GM04503 (cell line): ENCODE measurements at places on chromosomes 13 and 19.

- no peak for DNase-seq
Observed at GRCh38 chr13:42333613-42334328, 61.8 kb downstream of the AKAP11 start.

DNA sequence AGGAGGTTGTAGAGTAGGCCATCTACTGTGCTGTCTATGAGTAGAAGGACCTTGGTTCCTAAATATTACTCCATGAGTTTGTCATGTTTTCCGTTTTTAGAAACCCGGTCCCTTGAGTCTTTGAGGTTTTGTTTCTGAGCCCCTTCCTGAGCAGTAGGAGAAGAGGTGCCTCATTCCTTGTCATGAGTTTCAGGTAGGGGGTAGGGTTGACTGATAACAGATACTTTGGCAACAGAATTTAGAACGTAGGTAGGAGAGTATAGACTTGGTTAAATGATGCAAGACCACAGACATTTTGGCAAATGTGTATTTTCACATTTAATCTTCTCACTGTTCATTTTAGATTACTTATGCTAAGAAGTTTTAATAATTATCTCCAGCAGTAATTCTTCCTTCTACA lies 24.6 kb downstream of the LMO7 start:
- DNase-seq = no peak

- DNase-seq = no peak
Observed at GRCh38 chr13:75764926-75765310, 128.8 kb downstream of the LMO7 start.

GRCh38 chr13:84591444-84591843 lies 709.2 kb upstream of the SLITRK1 start:
- DNase-seq = no peak
